Sigmoid colon (tissue), 7 donors: ENCODE measurements at places on chromosomes 2 and 18. TPM values are rescaled to one million over a fixed set of nuclear protein-coding genes. Genes with fewer than 3 reads are reported as not detected.

The TFCP2L1 gene
- total RNA-seq, result 0.14 TPM

The GALNT1 gene
- 30.3 TPM for total RNA-seq

DNA sequence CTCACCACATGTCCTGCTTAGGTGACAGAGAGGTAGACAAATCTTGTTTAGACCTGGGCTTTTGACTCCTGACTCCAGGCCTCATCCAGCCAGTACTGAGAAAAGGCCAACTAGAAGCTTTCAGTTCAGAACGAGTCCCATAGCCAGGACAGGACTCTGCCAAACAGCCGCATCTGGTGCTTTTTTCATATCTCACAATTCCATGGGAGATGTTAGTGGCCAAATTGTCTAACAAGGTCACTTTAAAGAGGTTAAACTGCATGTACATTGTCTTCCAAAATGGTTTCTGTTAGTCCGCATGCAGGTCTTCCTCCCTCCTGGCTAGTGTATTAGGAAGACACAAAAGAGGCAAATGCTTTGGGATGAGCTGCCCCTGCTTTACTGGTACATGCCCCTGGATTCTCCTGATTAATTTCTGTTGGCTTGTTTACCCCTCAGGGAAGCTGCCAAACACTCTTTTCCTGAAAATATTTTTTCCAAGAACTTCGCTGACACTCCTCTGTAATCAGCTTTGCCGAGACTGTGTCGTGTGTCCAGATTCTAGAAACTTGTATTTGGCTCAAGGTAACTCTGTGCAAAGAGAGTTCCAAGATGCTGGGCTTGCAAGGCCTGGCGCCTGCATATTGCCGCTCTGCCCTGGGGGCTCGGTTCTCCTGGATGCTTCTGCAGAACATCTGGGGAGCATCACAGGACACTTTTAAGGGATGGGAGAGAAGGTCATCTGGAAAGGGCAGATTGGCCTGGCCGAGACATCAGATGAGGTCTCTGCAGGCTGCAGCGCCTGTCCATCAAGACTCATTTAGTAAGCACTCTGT lies 209.2 kb upstream of the APCDD1 start:
- no peak overlapping the region for H3K27ac ChIP-seq
- DNase-seq, result no peak
- peaks cover 14% of the 10 kb centered on the region for H3K27me3 ChIP-seq
- no peaks in the 10 kb centered on the region for H3K4me1 ChIP-seq
- no peaks in the 10 kb centered on the region for H3K36me3 ChIP-seq
- no peak overlapping the region for H3K4me3 ChIP-seq

DNA sequence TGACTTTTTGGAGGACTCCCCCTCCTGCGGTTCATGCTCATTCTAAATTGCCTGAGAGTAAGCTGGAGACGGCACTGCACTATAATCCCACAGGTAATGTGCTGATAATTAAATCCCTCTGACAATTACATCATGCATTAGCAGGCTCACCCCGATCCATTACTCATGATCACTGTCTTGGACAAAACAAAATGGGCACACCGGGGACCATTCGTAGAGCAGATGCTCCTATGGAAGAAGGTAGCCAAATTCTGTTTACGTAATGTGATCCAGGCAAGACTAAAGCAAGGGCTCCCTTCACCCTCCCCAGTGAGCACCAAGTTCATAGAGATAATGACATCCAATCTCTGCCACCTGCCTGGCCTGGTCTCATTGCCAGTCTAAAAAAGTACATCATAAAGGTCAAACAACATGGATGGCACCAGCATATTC lies 657.1 kb upstream of the SOX11 start:
- no peak overlapping the region for H3K27ac ChIP-seq
- H3K4me3 ChIP-seq, result no peak overlapping the region
- H3K27me3 ChIP-seq, result no peaks in the 10 kb centered on the region
- no peaks in the 10 kb centered on the region for H3K4me1 ChIP-seq
- no peak for DNase-seq

DNA sequence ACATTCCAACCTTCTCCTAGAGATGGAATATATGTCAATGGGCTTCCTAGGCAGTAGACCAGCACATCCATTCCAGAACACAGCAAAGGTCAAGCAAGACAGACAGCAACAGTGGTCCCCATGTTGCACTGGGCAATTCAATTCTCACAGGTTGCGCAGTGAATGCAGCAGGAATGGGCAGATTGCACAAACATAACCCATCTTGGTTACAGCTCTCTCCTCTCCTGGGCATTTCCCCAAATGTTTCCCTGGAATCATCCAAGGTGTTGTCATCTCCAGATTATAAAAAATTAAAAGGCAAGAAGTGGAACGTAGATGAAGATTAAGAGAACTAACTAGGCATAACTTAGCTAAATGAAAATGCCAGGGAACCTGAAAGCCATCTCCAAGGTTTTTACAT lies 265.8 kb upstream of the SLC14A2 start:
- no peak overlapping the region for H3K4me3 ChIP-seq
- DNase-seq, result no peak
- no peaks in the 10 kb centered on the region for H3K36me3 ChIP-seq
- no peak overlapping the region for H3K27ac ChIP-seq

DNA sequence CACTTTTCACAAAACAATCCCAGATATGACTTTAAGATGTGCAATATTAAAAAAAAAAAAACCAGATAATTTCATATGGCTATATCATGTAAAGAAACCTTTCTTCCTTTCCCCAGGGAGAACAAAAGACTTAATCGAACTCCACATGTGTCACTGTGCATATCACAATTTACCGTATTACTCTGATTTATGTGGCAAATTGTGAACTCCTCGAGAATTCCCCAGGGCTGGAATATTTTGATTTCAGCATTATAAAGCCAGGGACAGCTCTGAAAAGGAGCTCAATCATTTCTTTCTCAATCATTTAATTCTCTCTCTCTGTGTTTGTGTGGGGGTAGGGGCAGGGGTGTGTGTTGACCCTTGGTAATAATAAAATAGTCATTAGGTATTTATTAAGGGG lies 165.8 kb downstream of the TDRD15 start:
- H3K36me3 ChIP-seq, result no peaks in the 10 kb centered on the region
- peaks cover 2% of the 10 kb centered on the region for H3K4me1 ChIP-seq
- no peak overlapping the region for H3K4me3 ChIP-seq
- H3K27me3 ChIP-seq, result no peaks in the 10 kb centered on the region

DNA sequence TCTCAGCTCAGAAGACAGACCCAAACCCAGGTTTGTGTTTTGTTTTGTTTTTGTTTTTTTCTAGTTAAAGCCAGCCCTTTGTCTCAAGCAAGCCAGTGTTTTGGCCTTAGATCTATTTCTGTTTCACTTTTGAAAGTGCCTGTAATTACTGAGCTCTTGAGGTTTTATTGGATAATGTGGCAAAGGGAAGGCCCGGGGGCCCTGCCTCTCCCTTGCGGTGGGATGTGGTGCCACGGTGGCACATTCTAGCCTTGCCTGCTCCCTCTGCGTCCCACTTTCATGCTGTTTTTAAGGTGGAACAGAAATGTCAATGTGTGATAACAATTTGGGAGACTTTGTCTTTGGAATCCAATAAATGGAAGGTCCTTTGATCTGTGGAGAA lies 2.5 kb downstream of the HPCAL1 start:
- DNase-seq, result no peak
- peaks cover 44% of the 10 kb centered on the region for H3K4me1 ChIP-seq
- no peaks in the 10 kb centered on the region for H3K36me3 ChIP-seq
- H3K27me3 ChIP-seq, result no peaks in the 10 kb centered on the region

- H3K4me1 ChIP-seq, result peaks cover 7% of the 10 kb centered on the region
- no peak overlapping the region for H3K27ac ChIP-seq
- no peaks in the 10 kb centered on the region for H3K27me3 ChIP-seq
- H3K36me3 ChIP-seq, result no peaks in the 10 kb centered on the region
- no peak for DNase-seq
Observed at GRCh38 chr2:191913796-191914195, 66.9 kb upstream of the CAVIN2 start.

GRCh38 chr2:68839260-68839833 lies 31.9 kb downstream of the BMP10 start:
- no peaks in the 10 kb centered on the region for H3K36me3 ChIP-seq
- no peaks in the 10 kb centered on the region for H3K27me3 ChIP-seq
- no peak overlapping the region for H3K4me3 ChIP-seq
- no peaks in the 10 kb centered on the region for H3K4me1 ChIP-seq

DNA sequence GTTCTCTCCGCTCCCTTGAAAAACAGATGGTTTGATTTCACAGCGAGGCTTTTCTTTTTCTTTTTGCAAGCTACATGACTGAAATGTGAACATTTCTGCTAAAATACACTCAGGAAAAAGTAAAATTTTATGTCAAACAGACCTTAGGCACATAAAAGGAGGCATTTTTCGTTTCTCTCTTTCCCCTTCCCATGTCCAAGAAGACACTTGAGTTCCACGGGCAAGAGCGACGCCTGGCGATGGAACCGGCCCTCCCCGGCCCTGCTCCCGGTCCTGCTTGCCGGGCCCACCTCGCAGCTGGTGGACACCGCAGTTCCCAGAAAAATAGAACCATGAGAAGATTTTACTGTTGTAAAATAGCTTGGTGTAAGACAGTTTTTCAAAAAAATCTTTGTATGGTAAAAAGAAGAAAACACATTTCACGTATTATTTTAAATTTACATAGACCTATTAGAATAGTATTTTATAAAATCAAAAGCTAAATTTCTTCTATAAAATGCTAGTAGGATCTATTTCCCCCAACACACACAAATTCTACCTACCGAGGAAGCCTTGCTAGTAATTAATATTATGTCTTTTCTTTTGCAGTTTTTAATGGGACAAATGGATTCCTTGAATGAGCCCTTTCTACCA lies 2.3 kb upstream of the ALKAL2 start:
- peak overlapping the region; percentile 49 for H3K4me3 ChIP-seq
- peak; percentile 78 for DNase-seq
- no peaks in the 10 kb centered on the region for H3K36me3 ChIP-seq
- H3K4me1 ChIP-seq, result peaks cover 30% of the 10 kb centered on the region

GRCh38 chr18:31042406-31043181 lies at the start of gene DSC3:
TSS of gene DSC3 (minus strand) at chr18:31042742. CDS start at chr18:31042660, 82 bp downstream.
- no peaks in the 10 kb centered on the region for H3K36me3 ChIP-seq
- H3K27ac ChIP-seq, result no peak within 1 kb of the TSS
- peaks cover 24% of the 10 kb centered on the region for H3K4me1 ChIP-seq
- DNase-seq, result no peak

GRCh38 chr18:11946756-11947155 lies 34.6 kb upstream of the IMPA2 start:
- DNase-seq, result peak; percentile 78
- no peaks in the 10 kb centered on the region for H3K36me3 ChIP-seq
- no peaks in the 10 kb centered on the region for H3K4me1 ChIP-seq
- H3K4me3 ChIP-seq, result peak overlapping the region; percentile 42
